ENCODE measurements at places on chromosomes 11 and 22.

DNA sequence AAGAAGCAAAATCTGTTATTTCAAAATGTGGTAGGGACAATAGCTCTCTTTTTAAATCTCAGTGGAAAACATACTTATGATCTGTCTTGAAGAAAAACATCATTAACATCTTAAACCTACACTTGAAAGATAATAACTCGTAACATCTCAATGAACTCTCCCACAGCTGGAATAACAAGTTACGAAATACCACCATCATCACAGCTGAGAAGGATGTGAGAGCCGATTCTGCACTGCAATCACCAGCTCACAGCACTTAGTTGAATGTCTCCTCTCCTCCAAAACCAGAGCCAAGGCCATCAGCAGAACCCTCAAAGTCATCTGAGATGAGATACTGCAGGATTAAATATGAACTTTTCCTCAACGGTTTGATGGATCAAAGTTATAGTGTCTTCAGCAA lies 124.3 kb downstream of the ARHGAP20 start:
- DNase-seq: no peak

GRCh38 chr11:79437278-79437980 lies 3.4 kb downstream of the TENM4 start:
- no peak for DNase-seq

GRCh38 chr11:85266646-85267045 lies 360.5 kb downstream of the DLG2 start:
- DNase-seq: no peak

GRCh38 chr11:90343673-90344072 lies 120.8 kb upstream of the CHORDC1 start:
- no peak for DNase-seq

DNA sequence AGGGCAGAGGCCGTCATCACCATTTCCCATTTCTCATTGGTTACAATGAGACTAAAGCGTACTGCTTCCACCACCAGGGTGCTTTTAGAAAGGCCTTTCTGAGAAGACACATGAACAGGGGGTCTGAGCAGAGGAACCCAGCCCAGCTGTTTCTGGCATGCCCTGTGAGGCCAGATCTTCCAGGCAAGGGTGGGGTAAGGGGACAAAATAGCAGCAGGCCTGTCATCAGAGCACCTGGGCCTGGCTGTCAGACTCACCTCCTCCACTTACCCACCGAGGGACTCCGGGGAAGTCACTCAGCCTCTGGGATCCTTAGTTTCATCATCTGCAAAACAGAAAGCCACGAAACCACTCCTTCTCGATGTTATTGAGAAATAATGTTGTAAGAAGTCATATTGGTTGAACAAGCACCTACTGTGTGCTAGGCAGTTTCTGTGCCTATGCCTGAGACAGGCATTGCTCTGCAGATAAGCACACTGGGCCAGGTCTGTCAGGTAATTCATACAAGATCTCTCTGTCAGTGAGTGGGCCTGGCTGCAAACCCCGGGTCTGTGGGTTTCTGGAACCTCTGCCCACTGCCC lies 8.8 kb upstream of the WNT11 start:
- DNase-seq: no peak
